ENCODE measurements at places on chromosomes 13 and 19.
A peak's percentile ranks its signal among the peaks of the same experiment; 100 is the strongest.

GRCh38 chr13:27605099-27605498 is 15.2 kb downstream of the LNX2 start:
- DNase-seq = no peak

DNA sequence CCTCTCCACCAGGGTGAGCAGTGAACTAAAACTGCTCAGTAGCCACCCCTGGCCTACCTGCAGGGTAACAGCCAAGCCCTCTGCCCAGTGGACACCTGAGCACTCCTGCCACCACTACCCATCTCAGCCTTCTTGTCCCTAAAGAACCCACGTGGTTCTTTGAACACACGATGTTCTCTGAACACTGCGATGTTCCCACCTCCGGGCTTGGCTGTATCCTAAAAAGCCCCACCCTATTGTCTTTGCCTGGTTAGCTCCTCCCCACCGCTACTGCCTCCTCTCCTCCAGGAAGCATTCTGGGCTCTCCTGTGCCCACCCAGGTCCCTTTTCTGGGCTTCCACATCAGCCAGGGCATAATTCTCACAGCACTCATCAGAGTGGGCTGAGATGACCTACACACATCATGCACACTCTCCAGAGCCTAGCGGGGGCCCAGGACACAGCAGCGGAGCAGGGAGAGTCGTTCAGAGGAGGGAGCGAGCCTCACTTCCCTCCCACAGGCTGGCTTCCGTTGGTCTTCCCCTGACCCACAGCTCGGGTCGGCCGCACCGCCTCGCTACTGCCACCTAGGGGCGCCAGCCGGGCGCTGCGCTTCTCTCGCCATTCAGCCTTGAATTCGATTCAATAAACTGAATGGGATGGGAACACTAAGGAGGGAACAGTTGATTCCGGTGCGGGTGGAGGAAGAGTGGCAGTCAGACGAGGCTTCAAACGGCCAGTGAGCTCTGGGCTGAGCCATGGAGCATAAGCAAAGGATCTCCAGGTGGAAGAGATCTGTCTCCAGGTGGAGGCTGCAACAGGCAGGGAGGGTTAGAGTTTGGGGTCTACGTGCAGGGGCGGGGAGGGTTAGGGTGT is 3.2 kb downstream of the ELAVL1 start:
- DNase-seq = peak; percentile 81

GRCh38 chr19:13366529-13367143 is 139.6 kb downstream of the CACNA1A start:
- no peak for DNase-seq

DNA sequence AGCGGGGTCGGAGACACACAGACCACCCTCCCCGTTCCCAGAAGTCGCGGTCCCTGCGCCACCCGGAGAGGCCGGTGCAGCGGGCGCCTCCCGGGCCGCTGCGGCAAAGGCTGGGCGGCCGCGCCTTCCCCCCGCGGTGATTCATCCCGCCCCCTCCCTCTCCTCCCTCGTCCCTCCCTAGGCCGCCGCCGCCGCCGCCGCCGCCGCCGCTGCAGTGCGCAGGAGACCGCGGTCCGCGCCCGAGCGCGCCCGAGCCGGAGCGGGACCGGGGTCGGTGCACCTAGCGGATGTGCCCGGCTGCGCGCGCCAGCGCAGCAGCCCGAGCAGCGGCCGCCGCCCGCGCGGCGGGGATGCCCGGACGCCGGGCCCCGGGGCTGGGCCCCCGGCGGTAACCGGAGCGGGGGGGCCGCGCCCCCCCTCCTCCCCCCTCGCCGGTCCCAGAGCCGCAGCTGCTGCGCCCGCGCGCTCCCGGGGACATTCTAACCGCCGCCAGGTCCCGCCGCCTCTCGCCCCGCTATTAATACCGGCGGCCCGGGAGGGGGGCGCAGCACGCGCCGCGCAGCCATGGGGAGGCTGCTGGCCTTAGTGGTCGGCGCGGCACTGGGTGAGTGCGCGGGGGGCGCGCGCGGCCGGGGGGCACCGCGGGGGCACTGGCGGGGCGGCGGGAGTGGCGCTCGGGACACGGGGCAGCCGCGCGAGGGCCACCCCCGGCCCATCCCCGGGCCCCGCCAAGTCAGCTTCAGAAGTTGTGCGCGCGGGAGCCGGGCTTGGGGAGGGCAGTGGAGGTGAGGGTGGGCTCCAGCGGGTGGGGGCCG is at the start of gene SCN1B:
TSS of gene SCN1B (plus strand) at position 214 of the 815 bp plus-strand sequence. CDS start at position 565, 351 bp downstream.
- peak; percentile 66 for DNase-seq

GRCh38 chr13:92177966-92178365 is 779.5 kb downstream of the GPC5 start:
- DNase-seq = no peak

GRCh38 chr13:76383676-76384461 is 502.3 kb downstream of the KCTD12 start:
- no peak for DNase-seq

- DNase-seq = no peak
Measured at GRCh38 chr13:102038787-102039186, 363.1 kb downstream of the FGF14 start.

DNA sequence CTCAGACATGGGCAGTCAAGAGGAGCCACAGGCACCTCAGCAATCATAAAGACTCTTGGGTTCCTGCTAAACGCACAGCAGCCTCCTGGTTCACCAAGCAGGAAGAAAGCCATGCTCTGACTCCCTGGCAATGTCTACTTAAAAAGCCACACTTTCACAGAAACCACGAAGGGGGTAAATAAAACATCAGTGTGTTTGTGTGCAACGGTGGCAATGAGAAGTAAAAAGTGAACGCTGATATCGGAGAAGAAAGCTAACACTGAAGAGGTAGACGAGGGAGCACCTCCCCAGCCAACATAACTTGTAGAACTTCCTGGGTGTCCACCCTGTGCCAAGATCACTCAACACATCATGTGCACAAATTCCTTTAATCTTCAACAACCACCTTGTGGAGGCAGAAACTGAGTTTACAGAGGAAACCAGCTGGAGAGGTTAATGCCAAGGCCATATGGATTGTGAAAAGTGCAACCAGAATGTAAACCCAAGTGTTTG is 30.2 kb downstream of the HSPH1 start:
- DNase-seq = no peak
